ENCODE measurements at places on chromosomes 6 and 20.

GRCh38 chr6:150030611-150031010 is 5.3 kb upstream of the RAET1L start:
- DNase-seq: no peak

DNA sequence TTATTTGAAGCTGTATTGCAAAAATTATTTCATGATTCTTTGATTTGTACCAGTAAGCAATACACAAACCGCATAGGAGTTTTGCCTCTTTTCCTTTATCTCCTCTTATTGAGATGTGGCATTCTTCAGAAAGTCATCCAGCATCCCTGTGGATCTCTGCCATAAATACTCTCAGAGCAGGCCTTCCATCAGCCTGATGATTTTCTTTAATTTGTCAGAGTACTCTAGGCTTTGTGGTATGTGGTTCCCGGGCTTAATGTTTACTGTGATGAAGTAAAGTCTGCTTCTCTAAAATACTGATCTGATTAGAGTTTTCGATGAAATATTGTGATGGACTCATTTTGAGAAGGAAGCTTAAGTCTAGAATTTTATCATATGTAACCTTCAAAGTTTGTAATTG is 31.1 kb upstream of the SLC35D3 start:
- DNase-seq: no peak

- no peak for DNase-seq
Observed at GRCh38 chr6:95087394-95088097, 489.8 kb upstream of the MANEA start.

- DNase-seq: no peak
Observed at GRCh38 chr20:2295886-2296515, at the start of gene TGM3. Gene TGM3, plus strand, starts transcription at chr20:2296001. Its CDS starts 63 bp downstream, at chr20:2296064.

- DNase-seq: no peak
Observed at GRCh38 chr6:5174756-5175549, 85.8 kb downstream of the LYRM4 start.

- no peak for DNase-seq
Observed at GRCh38 chr6:157380458-157380778, 572 bp upstream of the ZDHHC14 start.

- no peak for DNase-seq
Observed at GRCh38 chr6:32329141-32329540, 42.6 kb downstream of the TSBP1 start.

DNA sequence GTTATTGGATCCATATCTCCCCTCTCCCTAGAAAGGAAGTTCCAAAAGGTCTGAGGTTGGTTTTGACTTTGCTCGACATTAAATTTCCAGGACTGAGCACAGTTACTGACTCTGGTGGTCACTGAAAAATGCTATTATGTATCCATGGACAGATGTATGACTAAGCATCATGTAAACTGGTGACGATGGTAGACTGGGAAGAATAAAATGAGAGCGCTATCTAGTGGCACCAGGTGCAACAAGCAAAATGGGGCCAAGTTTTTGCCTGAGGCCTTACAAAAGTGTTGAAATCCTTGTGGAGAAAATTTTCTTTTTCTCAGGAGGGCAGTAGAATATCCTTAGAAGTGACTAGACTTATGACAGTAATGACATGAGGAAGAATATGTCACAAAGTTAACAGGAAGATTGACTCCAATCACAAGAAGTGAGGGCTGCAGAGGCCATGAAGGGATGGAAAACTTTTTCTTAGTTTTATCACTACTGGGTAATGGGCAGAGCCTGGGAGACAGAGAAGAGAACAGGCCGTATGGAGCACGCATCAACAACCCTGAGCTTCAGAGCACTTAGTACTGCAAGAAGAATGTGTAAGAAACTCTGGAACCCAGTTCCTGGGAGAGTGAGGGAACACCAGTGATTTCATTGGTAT is 88.9 kb upstream of the ELOVL5 start:
- peak; percentile 73 for DNase-seq

GRCh38 chr20:50916257-50916656 is 15.0 kb downstream of the ADNP start:
- DNase-seq: no peak

DNA sequence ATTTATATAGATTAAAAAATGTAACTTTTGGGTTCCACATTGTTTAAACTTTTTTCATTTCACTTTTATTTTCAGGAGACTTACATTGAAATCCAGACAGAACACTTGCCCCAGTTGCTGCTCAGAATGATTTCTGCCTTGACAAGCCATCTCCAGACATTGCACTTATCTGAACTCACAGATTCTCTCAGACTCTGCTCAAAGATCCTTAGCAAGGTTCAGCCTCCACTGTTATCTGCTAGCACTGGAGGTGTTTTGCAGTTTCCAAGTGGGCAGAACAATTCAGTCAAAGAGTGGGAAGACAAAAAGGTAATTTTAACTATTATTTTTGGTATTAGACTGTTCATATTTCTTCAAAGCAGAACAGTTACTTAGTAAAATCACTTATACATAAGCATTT is 58.0 kb downstream of the DOP1A start:
- no peak for DNase-seq

DNA sequence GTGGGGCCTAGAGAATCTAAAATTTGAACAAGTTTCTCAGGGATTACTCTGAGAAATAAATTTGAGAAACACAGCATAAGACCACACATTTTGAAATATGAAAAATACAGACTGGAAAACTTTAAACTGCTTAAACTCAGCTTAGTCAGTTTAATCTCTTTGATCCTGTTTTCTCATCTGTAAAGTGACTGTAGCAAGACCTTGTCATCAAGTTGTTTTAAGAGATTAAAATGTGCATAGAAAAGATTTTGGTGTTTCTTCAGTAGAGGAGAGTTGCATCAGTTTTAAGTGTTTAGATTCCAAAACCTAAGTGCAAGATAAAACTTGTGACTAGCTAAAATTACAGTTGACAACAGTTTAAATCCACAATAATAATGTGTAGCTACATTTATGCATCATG is 8.1 kb upstream of the BCKDHB start:
- no peak for DNase-seq

GRCh38 chr6:7101290-7101689 is 6.5 kb upstream of the RREB1 start:
- no peak for DNase-seq

DNA sequence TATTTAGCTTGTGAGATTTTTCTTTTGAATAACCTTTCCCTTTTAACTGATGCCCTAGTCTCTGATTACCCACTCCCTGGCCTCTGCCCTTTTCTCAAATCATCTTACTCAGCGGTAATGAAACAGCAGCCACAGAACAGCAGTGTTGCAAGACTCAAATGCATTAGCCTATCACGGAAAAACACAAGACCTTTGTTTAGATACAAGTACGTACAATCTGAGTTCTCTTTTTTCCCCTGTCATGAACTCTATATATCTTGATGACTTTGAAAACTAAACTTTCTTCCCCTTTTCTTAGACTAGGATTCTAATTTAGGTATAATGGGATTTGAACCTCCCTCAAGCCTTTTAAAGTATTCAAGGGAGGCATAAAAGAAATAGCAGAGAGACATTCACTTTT is 1034.9 kb downstream of the EYS start:
- no peak for DNase-seq

GRCh38 chr6:66086532-66086931 is 379.5 kb upstream of the EYS start:
- DNase-seq: no peak

DNA sequence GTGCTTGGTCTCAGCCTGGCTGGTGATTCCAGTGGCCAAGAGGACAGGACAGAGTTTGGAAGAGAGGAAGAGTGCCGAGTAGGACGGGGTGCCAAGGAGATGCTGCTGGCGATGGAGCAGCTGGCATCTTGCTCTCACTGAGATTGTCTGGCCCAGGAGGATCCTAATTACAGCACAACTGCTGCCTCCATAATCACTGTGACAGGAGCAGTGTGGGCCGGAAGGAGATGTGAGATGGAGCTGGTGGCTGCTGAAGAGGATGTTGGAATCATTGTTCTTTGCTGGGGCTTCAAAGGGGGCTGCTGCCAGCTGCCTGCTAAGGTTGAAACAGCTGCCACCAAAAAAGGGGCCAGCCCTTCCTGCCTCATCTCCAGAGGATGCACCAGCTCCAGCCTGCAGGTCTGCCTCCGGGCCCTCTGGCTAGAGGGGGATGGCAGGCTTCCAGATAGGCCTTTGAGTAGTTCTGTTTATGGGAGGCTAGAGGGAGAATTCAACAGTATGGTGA is 214.4 kb downstream of the RNF144B start:
- DNase-seq: no peak

- DNase-seq: peak; percentile 90
Observed at GRCh38 chr20:64057628-64058498, 5.1 kb upstream of the TCEA2 start.

GRCh38 chr6:27547157-27548075 is 74.5 kb upstream of the ZNF184 start:
- DNase-seq: peak; percentile 80

DNA sequence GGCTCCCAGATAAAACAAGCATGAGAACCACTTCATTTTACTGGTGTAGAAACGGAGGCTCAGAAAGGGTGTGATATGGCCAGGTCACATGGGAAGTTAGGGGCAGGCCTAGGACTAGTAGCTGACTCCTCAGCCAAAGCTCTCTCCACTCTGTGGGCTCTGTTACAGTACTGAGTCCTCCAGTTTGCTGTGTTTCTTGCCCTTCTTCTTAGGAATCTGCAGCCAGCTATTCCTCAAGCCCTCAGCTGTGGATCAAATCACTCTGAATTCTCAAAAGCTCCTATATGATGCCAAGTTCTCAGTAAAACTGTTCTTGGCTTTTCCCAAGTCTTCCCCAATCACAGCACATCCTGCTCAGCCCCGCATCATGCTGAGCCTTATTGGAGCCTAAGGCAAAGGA is 42.5 kb upstream of the ADGRF1 start:
- DNase-seq: no peak

GRCh38 chr6:157432231-157432891 is 51.4 kb downstream of the ZDHHC14 start:
- DNase-seq: no peak

- DNase-seq: no peak
Observed at GRCh38 chr6:109867970-109868358, 110.1 kb upstream of the GPR6 start.

DNA sequence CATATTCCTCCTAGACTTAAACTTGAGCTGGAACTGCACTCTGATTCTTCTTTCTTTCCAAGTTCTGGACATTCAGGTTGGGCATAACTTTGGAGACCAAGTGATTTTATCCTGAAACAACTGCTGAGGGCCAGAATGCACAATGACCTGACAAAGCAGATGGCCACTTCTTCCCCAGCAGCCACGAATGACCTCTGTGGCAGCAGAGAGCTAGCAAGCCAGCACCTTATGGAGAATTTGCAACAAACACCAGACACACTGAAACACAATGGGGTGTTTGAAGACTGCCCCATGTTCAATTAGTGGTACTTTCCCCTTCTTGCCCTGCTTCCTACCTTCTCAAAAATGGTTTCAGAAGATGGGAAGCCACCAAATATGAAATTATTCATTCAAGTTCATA is 4.2 kb upstream of the TENT5A start:
- DNase-seq: no peak

DNA sequence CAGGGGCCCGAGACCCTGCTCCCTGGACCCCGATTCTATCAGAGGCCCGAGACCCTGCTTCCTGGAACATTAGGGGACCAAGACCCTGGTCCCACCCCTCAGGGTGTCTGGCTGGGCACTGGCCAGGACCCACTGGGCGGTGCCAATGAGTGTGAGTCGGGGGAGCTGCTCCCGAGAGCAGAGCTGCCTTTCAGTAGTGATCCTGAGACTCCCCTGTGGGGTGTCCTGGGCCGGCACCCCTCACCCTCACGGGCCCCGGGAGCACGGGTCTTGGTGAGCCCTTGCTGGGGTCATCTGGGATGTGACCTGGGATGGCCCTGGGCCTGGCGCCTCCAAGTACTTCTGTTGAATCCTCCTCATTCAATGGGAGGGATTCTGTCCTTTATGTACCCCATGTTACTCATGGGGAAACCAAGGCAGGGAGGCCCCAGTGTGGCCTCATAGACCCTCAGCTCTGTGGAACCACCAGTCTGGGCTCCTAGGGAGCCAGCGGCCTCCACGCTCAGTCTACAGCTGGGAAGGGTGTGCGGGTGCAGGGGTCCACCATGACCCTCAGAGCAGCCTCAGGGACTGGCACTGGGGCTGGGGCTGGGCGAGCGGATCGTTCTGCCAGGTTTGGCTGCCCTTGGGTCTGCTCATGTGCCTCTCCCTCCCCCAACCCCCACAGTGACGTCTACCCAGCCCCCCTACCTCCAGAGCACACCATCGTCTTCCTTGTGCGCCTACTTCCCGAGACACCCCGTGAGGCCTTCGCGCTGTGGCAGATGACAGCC is 25.6 kb downstream of the COL20A1 start:
- no peak for DNase-seq

GRCh38 chr6:168294901-168295300 is 24.7 kb downstream of the DACT2 start:
- no peak for DNase-seq
